ENCODE measurements at places on chromosomes 12 and 14.

DNA sequence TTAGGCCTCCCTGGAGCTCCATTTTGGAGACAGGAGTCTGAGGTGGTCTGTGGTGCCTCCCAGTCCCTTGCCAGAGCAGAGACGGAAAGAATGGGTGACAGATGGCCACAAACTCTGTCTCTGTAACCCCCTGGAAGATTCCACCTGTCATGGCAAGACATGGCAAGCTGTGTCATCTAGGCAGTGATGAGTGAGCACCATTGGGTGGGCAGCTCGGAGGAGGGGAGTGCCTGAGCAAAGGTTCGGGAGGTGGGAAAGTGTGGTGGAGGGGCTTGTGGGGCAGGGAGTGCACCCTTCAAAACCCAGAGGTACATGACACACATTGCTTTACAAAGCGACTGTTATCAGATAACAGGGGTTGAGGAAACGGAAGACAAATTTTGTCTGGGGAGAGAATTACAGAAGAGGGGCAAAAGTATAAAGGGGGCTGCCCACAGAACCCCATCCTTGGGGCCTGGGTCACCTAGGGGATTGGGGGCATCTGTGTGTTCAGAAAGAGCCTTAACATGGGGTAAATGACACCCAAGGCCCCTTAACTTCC lies 3.5 kb downstream of the RIN3 start:
- no peak for DNase-seq

DNA sequence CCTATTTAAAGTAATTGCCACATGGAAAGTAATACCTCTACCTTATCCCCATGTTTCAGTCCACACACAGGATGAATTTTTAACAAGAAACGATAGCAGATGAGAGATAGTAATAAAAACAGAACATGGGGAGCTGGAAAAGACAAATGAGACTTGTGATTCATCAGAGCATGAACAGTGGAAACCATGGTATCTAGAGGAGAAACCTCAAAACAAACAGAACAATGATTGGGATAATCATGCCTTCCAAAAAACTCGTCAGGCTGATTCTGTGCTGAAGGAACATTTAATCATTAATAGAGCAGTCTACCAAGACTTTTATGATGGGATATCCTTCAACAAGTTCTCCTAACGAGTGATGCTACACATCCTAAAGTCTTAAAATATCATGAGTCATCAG lies 1390.7 kb downstream of the FSCB start:
- no peak for DNase-seq

DNA sequence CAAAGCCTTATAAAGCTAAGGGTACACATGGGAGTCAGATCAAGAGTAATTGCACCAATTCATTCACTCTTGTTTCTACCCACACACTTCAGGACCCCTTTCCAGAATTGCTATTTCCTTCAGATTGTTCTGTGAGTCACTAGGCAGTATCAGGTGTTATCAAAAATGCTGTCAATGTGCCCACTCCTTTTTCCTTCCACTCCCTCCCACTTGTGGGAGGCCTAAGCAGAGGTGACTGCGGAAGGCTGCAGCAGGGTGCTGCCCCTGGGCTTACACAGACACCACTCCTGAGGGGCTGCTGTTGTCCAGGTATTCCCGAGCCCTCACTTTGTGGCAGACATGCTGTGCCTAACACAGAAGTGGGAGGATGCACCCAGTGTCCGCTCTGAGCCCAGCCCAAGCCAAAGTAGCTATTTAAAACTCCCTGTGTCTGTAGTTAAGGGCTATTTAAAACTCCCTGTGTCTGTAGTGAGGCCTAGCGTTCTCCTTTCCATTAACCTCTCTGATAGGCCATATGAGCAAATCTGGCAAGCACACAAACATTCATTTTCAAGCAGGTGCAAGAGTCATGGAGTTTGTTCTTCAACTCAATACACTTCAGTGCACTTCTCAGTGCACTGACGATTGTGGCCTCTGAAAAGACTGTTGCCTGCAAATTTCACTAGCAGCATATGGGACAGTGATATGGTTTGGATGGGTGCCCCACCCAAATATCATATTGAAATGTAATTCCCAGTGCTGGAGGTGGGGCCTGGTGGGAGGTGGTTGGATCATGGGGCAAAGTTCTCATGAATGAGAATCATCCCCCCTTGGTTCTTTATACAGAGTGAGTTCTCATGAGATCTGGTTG lies 117.8 kb downstream of the PHLDA1 start:
- DNase-seq = no peak

DNA sequence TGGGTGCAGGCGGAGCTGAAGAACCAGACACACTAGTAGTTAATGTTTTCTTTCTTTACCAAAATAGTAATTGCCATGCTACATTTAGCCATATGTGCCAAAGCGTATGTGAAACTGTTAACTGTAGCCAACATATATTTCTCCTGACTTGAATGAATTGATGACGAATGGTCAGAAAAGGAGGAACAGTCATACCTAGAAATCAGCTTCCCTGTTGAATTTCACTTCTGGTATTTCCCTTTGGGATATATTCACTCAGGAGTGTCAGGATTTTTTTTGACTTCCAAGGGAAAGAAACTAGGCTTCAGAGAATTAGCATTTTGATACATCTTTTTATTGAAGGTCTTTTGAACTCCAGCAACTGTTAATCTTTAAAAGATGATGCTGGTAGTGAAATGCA lies 87.0 kb downstream of the ERC1 start:
- DNase-seq = no peak

- DNase-seq = no peak
Measured at GRCh38 chr12:42584651-42585111, 4.9 kb downstream of the PRICKLE1 start.

DNA sequence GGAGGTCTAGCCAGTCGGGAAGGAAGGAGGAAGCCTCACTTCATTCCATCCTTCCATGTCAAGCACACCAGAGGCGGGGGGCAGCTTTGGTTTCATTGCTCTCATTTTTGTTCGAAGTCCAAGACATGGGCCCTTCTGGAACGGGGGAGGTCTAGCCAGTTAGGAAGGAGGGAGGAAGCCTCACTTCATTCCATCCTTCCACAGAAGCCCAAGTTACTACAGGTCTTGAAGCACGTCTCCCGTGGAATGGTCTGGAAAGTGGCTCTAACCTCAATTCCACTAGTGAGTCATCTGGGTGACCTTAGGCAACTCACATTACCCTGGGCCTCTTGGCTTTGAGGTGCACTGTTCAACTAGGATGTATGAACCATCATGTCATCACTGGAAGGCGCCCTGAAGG lies 156.3 kb downstream of the NTF3 start:
- no peak for DNase-seq

DNA sequence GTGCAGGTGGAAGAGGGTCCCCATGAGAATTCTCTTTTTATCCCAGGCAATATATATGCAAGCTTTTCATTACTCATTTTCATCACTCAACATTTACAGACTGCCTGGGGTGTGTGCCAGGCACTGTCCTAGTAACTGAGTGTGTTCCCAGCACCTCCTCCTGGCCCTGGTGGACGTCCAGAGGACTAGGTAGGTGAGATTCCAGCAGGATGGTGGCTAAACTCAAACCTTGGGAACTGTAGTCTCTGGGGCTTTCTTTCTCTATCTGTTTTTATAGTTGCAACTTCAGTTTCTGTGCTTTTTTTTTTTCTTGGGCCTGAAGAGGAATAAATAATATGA lies 63.8 kb downstream of the SUSD6 start:
- DNase-seq = no peak

GRCh38 chr14:58100735-58101368 lies 51.2 kb downstream of the ARMH4 start:
- DNase-seq = peak; percentile 23

- no peak for DNase-seq
Measured at GRCh38 chr12:38669530-38669929, 235.9 kb downstream of the CPNE8 start.

- DNase-seq = no peak
Measured at GRCh38 chr12:14950982-14951746, 10.2 kb downstream of the ARHGDIB start.

GRCh38 chr12:54935235-54935951 lies 49.2 kb downstream of the TESPA1 start:
- DNase-seq = peak; percentile 94

GRCh38 chr12:91142221-91142631 lies 30.9 kb upstream of the LUM start:
- DNase-seq = no peak

DNA sequence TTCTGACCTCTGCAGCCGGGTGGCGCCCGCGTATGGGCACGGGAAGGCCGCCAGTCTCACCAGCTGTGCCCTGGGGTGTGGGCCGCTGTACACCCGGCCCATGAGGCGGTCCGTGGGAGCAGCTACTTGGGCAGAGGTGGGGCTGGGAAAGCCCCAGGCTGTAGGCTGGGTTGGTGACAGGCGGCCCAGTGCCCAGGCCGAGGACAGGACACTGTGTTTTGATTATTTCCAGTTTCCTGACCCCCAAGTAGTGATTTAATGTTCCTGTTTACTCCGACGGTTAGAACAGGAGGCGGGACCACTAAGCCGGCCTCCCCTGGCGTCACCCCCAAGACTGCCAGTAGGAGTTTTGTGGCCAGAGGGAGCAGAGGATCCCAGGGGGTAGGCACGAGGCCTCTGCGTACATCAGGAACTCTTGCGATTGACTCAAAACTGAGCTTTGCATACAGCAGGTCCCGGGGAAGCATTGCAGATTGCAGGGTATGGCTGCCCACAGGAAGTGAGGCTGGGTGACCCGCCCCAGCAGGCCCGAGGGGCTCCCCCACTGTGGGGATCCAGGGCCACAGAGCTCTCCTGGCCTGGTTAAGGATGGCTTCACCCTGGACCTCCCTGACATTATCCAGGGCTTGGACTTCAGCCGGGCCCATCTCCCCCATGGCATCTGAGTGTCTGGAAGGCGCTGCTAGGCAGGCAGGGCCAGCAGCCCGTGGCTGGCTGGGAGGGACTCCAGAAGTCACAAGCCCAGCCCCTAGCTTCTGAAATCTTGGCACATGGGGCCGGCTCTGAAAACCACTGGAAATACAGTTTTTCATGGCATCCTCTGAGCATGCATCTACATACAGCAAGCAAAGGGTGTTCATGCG lies 42.5 kb upstream of the DIO3 start:
- DNase-seq = no peak

GRCh38 chr12:63010698-63011097 lies 75.7 kb upstream of the PPM1H start:
- no peak for DNase-seq

GRCh38 chr14:64789696-64790095 lies 85.5 kb downstream of the PLEKHG3 start:
- no peak for DNase-seq

DNA sequence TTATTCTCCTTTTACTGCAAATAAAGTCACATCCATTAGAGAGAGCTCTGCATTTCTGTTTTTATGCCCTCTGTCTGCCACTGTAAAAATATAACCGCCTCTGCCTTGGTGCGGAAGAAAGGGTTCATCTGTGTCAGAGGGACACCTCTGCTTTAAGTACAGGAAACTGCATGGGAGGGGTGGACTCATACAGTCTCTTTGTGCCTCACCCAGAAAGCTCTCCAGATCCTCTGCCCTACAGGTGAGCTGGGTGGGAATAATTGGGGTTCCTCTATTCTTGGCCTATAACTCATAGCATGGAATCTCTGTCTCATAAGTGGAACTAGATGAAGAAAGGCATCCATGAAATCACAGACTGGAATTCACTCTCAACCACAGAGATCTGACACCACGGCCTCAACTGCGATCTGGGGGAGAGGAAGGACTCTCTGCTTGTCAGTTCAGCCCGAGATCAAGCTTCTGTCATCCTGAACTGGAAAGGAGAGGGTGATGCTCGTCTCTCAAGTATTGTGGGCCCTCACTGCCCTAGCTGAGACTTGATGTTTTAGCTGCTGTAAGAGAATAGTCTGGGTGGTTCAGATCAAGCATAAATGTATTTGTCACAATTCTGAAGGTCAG lies 702.3 kb downstream of the TMEM121 start:
- DNase-seq = no peak

GRCh38 chr14:104286086-104286485 lies 147.7 kb downstream of the KIF26A start:
- no peak for DNase-seq

GRCh38 chr14:92440345-92441003 lies 73.1 kb upstream of the RIN3 start:
- DNase-seq = no peak

DNA sequence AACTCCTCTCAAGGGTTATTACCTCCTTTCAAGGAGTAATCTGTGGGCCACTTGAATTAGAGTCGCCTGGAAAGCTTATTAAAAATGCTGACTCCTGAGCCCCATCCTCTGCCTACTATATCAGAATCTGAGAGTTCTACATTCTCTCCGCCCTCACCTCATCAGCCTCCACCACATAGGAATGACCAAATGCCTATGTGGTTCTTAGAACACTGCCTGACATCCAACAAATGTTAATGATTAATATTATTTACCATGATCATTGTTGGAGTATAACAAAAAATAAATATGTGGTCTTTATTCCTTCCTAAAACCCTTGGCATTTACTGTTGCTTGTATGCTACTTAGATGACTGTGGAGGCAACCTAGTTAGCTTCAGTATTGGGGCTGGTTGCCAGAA lies 91.9 kb downstream of the BBS10 start:
- DNase-seq = no peak

- no peak for DNase-seq
Measured at GRCh38 chr14:56224691-56225681, 106.8 kb downstream of the PELI2 start.

DNA sequence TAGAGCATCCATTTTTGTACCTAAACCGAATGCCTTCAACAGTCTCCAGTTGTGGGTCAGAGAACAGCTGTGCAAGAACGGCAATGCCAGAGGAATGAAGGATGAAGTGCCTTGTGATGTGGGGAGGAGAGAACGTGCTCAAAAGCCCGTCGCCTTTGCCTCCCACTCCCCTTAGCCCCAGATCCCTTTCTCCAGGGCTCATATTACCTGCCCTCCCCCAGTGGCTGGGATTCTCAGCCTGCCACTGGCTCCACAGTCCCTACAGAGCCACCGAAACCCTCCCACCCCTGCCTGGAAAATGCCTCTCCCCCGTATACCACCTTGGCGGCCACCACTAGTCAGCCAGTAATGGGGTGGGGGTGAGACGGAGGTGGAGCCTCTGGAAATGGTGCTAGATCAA lies 158.5 kb downstream of the ZFP36L1 start:
- no peak for DNase-seq

DNA sequence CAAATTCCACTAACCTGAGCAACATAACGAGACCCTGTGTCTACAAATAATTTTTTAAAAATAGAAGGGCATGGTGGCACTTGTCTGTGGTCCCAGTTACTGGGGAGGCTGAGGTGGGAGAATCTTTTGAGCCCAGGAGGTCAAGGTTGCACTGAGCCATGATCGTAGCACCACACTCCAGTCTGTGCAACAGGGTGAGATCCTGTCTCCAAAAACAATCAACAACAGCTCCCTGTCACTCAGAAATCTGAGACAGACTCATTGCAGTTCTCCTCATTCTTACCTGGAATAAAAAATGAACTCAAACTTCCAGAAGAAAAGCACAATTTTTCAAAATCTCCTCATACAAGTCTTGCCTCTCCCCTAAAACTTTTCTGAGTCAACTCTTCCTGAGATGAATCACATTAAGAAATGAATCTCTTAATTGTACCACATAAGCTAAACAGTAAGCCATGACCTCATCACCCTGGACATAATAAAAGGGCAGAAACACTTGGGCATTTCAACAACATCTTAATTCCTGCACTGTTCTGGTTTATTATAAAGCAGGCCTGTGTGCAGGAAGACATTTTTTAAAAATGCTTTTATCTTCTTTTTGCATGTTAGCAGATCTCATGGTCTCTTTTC lies 214.3 kb upstream of the CDKN3 start:
- peak; percentile 44 for DNase-seq

Measured in RKO (cell line).